ENCODE measurements at places on chromosomes 3 and 15.

GRCh38 chr3:5184499-5184898 lies 3.0 kb upstream of the EDEM1 start:
- DNase-seq = no peak

DNA sequence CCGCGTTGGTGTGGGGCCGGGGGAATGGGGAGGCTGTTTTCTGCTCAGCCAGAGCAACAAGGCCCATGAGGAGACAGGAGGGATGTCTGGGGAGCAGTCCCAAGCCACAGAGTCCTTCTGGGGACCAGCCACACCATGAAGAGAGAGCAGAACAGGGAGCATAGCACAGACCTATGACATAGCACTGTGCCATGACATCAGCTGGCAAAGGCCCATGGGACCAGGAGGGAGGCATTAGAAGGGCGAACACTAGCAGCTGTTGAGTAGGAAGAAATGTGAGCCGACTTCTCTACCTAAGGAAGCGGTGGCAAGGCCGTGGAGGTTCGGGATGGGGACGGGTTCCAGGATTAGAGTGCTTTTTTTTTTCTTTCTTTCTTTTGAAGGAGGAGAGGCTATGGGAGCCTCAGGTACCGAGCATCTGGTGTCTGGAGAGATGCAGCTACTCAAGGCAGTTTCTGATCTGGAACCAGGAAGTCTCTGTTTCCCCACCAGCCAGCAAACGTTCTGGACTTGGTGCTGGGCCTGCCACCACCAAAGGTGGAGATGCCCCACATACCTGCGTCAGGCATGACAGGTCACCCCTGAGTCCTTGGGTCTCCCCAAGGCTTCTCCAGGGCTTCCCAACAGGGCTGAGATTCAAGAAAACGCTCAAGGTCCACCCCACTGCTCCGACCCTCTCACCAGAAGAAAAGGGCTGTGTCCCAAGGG lies 77.3 kb upstream of the CGNL1 start:
- peak; percentile 22 for DNase-seq

GRCh38 chr3:26681632-26682031 lies 59.1 kb downstream of the LRRC3B start:
- no peak for DNase-seq

DNA sequence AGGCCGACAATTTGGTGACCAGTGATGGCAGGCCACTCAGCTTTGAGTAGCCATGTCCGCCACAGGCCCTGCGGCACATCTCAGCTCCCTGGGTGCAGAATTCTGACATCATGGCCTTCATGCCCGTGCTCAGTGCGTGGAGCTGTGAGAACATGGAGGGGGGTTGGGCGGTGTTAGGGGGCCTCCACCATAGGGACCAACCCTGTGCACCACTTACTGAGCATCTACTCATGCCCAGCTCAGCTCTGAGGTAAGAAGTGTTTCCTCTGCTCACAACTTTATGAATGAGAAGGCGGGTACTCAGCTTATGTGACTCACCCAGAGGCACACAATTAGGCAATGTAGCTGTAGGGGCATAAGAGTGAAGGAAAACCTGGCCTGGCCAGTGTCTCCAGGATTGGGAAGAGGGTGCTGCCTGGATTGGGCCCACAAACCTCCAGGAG lies 10.5 kb downstream of the ACOX2 start:
- peak; percentile 91 for DNase-seq

DNA sequence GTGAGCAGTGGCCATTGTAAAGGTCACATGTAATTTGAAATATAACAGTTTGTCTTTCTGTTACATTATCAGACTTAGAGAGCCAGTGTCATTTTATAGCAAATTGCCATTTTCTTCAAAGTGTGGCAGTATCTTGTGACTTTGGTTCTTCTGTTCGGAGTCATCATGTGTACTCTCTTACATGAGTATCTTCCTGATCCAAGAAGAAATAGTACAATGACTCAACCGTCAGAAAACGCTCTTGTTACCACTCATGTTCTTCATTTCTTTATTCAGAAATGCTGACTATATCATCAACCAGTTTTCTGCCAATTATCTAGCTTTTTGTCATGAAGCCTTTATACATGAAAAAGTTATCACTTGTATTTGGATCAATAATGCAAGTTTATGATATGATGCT lies 93.6 kb upstream of the CGNL1 start:
- peak; percentile 72 for DNase-seq

- no peak for DNase-seq
These were observed 3.0 kb downstream of the FAM174B start for GRCh38 chr15:92652576-92652966.

- DNase-seq = peak; percentile 25
These were observed 26.6 kb upstream of the SLMAP start for GRCh38 chr3:57729334-57730045.

DNA sequence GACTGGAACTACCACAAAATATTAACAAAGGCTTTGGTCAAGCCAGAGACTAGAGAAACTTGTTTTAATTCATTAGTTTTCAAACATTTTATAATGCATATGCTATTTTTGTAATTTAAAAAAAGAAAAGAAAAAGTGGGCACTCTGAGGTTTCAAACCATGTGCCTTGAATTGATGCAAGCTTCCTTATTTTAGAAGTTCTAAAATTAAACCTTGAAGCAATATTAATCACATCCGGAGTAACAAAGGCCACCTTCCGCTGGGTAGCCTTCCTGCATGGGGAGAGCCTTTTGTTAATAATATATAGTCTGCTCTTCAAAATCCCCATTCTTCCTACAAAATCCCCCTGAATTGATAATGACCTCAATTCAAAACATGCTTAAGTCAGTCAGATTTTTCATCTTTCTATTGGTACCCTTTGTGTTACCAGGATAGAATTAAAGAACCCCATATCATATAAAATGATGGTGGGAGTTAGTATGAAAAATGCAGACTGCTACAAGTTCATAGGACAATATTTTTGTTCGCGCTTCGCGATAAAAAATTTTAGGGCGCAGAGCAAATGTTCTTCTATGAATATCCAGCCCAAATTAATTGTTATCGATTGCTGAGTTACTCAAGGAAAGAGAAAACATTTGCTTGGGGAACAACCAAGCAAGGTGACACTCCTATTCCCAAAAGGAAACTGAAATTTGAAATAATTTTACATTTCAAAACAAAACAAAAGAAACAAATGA lies 30.6 kb downstream of the LDHAL6B start:
- DNase-seq = peak; percentile 88

GRCh38 chr3:64083575-64083974 lies 60.3 kb upstream of the PSMD6 start:
- no peak for DNase-seq

- DNase-seq = no peak
These were observed 50.6 kb downstream of the HACD2 start for GRCh38 chr3:123534264-123534663.

GRCh38 chr3:126750756-126751121 lies 46.7 kb downstream of the CHCHD6 start:
- peak; percentile 6 for DNase-seq

GRCh38 chr15:66078196-66078928 lies 175.2 kb downstream of the MEGF11 start:
- no peak for DNase-seq

- DNase-seq = no peak
These were observed 402.0 kb downstream of the AGBL1 start for GRCh38 chr15:86481720-86482119.

GRCh38 chr3:186342197-186342596 lies 19.8 kb downstream of the DGKG start:
- peak; percentile 92 for DNase-seq

DNA sequence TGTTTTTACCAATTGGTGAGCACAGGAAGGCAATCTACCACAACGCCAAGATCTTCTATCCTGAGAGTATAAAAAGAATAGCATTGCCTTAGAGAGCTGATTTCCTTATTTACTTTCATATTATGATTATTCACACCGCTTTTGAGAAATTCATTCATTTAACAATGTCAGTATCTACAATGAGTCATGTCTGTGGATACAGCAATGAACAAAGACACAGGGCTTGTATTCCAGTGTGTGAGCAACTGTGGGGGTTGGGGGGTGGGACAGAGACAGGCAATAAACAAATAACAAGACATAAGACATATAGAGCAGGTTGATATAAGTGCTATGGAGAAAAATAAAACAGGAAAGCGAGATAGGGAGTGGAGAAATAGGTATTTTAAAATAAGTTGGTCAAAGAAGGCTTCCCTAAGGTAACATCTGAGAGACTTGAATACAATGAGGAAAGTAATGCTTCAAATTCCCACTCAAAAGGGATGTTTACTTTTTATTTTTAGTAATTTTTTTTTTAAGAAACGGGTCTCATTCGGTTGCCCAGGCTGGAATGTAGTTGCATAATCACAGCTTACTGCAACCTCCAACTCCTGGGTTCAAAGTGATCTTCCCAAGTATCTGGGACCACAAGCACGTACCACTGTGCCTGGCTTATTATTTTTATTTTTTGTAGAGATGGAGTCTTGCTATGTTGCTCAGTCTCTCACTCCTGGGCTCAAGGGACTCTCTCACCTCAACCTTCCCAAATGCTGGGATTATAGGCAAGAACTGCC lies 45.7 kb downstream of the PGBD4 start:
- DNase-seq = no peak

DNA sequence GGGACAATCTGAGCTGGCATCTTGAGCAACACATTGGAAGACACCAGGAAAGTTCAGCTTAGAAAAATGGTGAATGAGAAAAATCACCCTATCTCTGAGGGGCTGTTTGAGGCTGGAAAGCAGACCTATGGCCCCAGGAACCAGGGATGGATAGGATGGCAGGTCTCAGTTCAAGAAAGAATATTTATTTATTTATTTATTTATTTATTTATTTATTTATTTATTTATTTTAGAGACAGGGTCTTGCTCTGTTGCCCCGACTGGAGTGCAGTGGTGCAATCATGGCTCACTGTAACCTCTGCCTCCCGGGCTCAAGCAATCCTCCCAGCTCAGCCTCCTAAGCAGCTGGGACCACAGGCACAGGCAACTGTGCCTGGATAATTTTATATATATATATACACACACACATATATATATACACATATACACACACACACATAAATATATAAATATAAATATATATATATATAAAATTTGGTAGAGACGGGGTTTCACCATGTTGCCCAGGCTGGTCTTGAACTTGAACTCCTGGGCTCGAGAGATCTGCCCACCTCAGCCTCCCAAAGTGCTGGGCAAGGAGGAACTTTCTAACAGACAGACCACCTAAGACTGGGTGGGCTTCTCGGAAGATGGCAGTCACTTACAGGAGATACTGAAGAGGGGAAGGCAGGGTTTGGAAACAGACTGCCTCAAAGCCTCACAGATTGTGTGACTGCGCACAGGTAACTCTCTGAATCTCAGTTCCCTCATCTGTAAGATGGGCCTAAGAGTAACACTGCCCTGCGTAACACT lies 29.7 kb downstream of the CCDC13 start:
- DNase-seq = no peak

DNA sequence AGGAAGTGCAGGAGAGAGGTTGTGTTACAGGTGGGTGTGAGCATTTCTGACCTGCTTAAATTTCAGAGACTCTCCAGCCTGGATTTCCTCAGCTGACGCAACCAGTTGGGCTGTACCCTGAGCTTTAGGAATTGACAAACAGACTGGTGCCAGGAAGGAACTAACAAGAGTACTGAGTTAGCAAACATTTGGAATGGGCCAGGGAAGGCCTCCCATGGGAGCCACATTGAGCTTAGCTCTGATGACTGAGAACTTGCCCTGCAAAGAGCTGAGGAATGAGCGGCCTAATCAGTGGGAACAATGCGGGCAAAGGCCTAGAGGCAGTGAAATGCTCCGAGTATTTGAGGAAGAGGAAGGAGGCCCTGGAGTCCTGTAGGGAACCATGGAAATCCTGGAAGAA lies 254.2 kb downstream of the FEZF2 start:
- no peak for DNase-seq

DNA sequence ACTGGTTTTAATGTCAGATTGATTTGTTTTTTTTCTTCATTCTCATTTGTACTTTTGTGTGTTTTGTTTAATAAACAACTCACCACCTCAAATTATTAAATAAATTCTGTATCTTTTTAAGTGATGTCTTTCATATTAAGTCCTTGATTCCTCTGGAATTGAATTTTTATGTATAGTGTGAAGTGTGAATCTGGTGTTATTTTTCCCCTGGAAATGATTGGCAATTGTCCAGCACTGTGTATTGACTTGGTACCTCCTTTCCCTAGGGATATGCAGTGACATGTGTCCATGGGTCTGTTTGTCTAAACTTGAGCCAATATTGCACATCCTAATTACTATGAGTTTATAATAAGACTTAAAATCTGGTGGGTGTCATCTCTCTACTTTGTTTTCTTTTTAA lies 2.1 kb downstream of the RNU5B-1 start:
- no peak for DNase-seq

DNA sequence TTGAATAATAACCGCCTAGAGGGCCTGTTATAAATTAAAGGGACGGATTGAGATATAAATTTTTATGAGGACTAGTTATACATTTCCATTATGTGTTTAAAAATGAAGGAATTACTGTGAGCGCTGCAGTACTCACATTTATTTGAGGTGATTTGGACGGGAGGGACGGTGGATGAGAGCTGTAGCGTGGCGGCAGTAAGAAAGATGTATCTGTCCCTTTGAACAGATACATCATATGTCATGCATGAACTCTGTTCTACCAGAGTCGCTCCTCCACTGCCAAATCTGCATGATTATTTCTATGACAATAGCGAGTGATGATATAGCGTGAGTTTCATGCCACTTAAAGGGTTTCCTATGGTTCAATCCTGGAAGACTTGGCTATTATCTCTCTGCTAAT lies 538.8 kb downstream of the MCTP2 start:
- no peak for DNase-seq

DNA sequence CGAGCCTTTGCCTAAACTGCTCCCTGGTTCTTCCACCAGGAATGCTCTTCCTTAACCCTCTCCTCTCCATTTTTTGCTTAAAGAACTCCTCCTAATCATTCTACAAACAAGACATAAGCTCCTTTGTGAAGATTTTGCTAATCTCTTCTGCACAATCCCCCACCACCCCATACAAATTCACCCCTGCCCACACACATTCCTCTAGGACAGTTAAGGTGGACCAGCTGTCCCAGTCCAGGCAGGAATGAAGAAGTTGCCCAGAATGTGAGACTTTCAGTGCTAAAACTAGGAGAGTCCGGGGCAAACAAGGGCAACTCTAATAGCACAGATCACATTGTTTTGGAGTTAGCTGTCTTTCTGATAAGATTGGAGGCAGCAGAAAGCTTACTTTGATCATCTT lies 13.9 kb upstream of the FAM174B start:
- DNase-seq = no peak
